Type B pancreatic cell (in vitro differentiated cells): ENCODE measurements at places on chromosomes 1 and 21.
A peak's percentile ranks its signal among the peaks of the same experiment; 100 is the strongest.

DNA sequence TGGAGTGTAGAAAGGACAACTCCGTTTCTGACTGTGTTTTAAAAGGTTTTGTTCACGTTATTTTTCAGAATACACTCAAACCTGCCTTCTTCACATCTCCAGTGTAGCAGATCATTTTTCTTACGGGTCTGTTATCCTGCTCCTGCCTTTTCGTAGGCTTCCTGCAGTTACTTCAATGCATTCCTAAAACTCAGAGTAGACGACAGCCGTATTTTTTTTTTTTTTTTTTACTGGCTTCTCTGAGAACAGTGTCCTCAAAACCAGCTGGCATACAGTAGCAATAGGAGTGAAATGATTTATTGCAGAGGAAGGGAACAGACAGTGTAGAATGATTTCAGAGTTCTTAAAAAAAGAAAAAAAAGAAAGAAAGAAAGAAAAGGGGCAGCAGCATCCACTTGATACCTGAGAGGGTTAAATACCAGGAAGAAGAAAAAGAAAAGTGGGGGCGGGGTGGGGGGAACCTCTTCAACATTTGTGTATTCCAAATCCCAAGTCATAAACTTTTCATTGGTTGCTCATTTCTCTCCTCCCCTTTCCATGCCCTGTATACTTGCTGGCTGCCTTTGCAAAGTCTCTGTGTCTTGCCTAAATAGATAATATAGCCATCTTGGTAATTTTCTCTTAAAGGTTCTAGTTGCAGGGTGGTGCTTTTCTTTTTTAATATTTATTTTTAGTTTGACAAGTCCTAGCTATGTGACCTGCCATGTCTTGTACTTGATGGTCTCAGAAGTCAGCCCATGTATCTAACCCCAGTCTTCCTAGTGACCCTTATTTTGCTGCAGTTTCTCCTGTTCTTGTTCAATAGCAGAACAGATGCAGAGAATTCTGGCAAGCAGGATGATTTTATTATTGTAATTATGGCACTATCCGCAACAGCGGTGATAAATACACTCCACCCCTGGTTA, 2.8 kb downstream of the TGFB2 start:
- no peak for DNase-seq

DNA sequence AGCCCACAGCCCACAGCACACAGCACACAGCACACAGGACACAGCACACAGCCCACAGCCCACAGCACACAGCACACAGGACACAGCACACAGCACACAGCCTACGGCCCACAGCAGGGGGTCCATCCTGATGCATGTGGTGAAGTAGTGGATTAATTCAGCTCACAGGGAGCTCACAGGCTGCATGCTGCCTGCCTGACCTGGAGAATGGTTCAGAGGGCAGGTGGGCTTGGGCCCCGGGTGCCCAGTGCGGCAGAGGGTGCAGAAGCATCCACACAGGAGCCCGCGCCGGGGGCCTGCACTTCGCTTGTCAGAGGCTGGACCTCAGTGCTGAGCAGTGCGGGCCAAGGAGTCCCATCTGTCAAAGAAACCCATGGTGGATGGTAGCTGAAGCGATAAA, 21.1 kb upstream of the AJAP1 start:
- no peak for DNase-seq

GRCh38 chr1:79100385-79100784, 93.9 kb upstream of the ADGRL4 start:
- no peak for DNase-seq

GRCh38 chr1:8677782-8678181, 139.7 kb downstream of the RERE start:
- no peak for DNase-seq

DNA sequence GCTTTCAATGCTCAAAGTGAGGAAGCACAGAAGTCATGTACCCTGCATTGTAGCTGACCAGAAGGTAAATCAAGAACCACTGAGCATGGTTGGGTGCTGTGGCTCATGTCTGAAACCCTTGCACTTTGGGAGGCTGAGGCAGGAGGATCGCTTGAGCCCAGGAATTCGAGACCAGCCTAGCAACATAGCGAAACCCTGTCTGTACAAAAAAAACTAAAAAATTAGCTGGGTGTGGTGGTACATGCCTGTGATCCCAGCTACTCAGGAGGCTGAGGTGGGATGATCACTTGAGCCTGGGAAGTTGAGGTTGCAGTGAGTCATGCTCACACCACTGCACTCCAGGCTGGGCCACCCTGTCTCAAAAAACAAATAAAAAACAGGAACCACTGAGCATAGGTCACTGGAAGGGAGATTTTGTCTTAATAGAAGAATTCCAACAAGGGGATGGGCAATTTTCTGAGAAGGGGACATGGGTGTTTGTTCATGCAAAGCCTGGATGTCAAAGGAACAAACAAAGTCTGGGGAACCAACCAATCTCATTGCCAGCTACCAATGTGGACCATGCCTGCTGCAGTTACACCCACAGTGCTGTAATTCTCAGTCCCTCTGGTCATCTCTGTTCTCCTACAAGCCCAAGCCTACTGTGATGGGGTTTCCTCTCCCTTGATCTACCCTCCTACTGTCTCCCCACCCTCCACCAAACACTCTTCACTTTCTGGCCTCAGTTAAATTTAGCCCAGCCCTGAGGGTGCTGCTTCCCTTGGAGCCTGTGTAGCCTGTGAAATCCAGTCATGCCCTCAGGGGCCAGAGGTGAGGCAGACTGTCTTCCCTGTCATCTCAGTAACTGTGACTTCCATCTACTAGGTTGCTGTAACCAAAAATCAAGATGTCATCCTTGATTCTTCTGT, 47.9 kb downstream of the ELF3 start:
- DNase-seq = no peak

DNA sequence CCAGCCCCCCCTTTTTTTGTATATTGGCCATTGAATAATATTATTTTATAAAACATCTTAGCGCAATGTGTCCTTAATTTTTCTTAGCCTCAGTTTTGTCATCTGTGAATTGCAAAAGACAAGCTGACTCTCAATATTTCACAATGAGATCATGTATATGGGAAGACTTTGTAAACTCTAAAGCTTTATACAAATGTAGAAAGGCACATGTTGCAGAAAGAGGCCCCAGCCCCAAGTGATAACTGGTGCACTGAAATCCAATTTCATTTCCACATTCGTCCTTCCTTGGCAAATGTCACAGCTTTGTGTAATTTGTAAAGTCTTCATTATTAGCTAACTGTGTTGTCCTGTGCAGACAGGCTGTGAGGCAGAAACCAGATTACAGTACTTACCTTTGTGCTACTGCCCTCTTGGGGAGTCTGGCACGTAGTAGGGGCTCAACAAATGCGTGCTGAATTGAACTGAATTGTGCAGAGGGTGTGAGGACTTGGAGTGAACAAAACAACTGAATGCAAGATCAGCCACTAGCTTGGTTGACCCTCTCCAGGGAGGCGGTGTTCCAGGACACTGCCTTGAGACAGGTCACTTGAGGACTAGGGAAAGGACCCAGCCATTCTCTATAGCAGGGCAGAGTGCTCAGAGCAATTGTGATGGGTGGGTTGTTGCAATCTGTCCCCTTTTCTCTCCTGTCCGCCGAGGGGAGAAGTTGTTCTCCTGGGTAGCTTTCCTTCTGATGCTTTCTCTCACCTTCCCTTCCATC, 74.6 kb downstream of the LMO4 start:
- DNase-seq = no peak

DNA sequence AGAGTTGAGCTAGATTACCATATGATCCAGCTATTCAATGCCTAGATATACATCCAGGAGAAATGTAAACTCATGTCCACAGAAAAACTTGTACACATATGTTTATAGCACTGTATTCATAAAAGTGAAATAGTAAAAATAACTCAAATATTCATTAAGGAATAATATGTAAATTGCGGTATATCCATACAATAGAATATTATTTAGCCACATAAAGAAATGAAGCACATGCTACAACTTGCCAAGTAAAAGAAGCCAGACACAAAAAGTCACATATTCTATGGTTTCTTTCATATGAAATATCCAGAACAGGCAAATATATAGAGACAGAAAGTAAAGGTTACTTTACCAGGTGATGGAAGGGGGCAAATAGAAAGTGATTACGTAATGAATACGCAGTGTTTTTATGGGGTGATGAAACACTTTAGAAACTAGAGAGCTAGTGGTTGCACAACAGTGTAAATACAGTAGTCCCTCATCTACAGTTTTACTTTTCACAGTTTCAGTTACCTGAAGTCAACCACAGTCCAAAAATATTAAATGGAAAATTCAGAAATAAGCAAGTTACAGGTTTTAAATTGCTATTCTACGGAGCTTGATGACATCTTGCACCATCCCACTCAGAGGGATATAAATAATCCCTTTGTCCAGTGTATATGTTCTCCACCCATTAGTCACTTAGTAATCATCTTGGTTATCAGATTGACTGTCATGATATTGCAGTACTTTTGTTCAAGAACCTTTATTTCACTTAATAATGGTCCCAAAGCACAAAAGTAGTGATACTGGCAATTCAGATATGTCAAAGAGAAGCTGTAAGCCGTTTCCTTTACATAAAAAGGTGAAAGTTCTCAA, 62.3 kb downstream of the ZNF644 start:
- no peak for DNase-seq

DNA sequence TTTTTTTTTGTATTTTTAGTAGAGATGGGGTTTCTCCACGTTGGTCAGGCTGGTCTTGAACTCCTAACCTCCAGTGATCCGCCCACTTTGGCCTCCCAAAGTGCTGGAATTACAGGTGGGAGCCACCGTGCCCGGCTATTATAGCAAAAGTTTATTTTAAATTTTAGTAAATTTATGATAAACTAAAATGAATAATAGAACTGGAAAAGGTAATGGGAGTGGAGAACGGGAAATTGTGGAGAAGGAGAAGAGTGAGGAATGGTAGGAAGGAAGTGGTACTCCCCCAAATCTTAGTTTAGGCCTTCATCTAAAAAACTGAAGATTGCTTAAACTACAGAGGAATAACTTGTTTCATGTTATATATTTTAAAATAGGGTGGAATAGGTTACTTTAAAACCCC, 7.6 kb upstream of the PI4KB start:
- DNase-seq = no peak

DNA sequence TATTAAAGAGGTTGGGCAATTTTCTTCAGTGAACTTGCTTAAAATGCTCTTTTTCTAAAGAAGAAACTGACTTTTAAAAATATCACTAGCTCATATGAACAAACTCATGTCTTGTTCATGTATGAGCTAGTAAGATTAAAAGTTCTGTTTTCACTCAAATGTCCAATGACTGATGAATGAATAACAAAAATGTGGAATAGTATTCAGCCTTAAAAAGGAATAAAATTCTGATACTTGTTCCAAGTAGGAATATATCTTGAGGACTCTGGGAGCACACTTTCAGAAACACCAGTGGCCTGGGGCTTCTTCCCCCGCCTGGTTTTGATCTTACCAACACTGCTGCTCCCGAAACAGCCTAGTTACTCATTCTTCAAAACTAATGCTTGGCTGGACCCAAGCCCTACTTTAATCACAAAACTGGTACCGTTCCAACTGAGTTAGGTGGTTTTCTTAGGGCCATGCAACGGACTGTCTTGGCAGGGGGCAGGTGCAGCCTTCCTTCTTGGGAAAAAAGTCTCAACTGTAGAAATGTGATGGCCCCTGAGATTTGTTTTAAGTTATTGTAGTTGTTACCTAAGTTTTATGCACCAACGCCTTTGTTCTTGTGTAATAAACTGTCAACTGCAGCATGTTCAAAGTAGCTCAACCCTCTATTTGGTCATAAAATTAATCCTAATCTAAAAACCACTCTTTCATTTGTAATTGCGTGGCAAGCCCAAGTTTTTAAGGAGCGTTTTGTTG, 116.0 kb downstream of the ETS2 start:
- no peak for DNase-seq

- no peak for DNase-seq
Measured at GRCh38 chr1:152153996-152154395, 5.0 kb downstream of the RPTN start.

DNA sequence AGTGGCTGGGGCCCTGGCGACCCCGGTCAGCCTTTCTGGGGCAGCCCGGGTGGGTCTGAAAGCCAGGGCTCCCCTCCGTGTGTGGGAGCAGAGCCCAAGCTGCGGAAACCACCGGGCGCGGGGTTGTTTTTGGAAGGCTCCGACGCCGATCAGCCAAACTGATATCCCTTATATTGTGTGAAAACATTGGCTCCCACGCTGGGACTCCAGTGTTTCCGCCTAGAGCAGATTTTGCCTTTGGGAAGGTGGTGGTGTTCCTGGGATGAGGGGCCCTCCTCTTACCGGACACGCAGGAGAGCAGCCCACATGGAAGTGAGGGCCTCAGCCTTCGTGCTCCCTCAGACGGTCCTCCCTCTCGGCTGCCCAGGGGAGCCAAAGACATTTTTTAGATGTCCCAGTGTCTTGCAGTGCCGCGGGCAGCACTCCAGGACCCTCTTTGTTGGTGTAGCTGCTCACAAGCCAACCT, 54.3 kb downstream of the NGF start:
- no peak for DNase-seq

- no peak for DNase-seq
Measured at GRCh38 chr1:31396633-31397351, 16.2 kb upstream of the SERINC2 start.

DNA sequence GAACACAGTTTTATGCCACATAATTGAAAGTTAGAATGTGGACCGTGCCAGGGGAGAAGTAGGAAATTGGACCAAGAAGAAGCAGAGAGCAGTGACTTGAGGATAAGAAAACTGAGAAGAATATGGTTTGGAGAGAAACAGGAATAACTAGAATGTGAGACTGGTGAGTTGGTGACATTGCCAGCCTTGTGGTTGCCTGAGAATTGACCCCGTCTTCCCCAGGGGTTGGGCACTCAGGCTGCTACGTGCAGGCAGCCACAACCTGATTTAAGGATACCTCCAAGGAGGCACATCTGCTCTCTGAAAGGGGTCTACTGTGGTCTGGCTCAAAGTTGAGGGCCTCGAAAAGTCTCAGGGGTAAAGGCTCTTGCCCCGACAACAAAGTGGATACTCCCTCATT, 112.1 kb upstream of the ARTN start:
- DNase-seq = no peak

GRCh38 chr1:29984862-29985605, 738.4 kb downstream of the MATN1 start:
- DNase-seq = peak; percentile 43
